ENCODE measurements at places on chromosomes 2 and 18.

GRCh38 chr2:127406454-127406853 lies 11.8 kb upstream of the PROC start:
- DNase-seq, result no peak

DNA sequence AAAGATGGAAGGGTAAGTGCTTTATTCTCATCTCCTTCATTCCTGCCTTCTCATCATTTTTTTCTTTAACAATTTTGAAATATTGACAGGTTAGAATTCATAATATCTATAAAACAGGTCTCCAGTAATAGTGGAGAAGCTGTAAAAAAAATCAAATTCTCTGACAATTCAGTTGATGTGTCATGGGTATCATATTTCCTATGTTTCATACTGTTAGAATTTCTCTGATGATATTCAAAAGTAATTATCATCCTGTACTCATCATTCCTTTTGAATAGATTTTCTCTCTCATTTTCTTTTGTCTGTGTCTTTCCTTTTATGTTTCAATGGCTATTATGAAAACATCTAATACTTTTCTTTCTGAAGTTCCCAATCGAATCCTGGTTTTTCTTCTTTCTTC lies 97.7 kb downstream of the CPS1 start:
- no peak for DNase-seq

GRCh38 chr2:109217362-109218086 lies 88.5 kb downstream of the SH3RF3 start:
- peak; percentile 11 for DNase-seq

GRCh38 chr2:169493360-169493759 lies 14.1 kb downstream of the BBS5 start:
- no peak for DNase-seq

DNA sequence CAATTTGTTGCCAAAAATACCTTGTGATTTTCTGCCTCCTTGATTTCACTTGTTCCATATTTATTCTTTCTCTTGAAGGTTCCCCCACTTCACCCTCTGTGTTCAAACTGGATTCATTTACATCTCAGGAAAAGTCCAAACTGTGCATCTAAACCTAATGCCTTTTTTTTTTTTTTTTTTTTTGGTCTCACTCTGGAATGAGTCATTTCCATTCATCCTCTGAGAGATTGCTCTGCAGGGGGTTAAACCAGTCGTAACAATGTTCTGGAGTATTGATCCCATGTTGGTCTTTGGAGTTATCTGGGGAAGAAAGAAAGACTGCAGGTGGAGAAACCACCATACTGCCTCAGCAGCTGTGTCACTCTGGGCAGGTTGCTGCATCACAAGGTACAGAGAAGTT lies 119.7 kb downstream of the TACR1 start:
- no peak for DNase-seq

DNA sequence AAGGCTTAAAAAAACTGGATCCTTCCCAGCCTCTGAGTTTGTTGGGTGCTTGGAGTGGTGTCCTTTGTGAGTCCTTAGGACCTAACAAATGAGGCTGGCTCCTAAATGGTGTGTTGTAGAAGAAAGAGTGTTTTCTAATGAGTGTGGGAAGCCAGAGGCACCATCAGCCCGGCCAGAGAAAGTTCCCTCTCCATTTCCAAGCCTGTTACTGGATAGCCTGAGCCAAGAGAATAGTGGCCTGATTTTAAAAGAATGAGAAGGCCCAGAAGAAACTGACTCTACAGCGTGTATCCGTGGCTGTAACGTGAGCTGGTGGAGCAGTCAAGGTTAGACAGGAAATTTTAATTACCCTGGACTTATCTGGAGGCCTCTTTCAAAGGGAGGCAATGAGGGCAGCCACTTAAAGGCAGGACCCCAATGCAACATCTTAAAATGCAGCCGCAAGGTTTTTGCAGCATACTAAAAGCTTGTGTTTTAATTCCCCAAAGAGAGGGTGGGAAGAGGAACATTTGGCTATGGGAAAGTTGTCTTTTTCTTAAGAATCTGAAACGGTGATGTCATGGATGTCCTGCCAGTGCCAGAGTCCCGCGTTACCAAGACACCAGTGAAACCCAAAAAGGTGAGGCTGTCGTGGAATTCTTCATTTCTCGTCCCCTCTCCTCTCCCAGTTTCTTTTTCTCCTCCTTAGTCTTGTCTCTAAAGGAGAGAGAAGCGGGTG lies 4.6 kb downstream of the EFHD1 start:
- peak; percentile 5 for DNase-seq

- no peak for DNase-seq
Observed at GRCh38 chr2:205053827-205054410, 508.6 kb downstream of the PARD3B start.

DNA sequence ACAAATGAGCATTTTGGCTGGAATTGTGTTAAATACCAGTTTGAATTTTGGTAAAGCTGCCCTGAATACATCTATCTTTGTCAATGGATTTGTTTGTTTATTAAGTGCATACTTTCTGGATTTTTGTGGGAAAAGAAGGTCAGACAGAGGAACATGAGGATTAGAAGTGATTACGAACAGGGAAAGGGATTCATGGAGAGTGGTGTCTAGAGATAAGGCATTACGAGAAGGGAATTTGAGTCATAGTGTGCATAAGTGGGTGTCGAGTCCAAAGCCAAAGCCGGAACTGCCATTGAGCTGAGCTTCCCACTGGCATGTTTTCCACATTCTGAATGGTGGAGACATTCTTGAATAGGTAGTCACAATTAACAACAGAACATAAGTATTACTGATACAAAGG lies 68.9 kb upstream of the EFEMP1 start:
- no peak for DNase-seq

DNA sequence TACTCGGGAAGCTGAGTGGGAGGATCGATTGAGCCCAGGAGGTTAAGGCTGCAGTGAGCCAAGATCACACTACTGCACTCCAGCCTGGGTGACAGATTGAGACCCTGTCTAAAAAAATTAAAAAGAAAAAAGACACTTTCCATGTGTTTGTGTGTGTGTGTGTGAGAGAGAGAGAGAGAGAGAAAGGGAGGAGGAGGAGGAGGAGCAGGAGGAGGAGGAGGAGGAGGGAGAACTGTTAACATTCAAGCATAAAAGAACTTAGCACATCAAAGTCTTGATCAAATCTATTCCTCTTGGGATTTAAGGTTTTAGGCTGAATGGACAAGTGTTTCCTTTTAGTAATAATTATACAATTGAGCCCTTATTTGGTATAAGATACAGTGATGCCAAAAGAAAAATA lies 75.5 kb downstream of the SPOPL start:
- no peak for DNase-seq

GRCh38 chr2:69196327-69197117 lies 183.5 kb downstream of the ANTXR1 start:
- DNase-seq, result no peak

DNA sequence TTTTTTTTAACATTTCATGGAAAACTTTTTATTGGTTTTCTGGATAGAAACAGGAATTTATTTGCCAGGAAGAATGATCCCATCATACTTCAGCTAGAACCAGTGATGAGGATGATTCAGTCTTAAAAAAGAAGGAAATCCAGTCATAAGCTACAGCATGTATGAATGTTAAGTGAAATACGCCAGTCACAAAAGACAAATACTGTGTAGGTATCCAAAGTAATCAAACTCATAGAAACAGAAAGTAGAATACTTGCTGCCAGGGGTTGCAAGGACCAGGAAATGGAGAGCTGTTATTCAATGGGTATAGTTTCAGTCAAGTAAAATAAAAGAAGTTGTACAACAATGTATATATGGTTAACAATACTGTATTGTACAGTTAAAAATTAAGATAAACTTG lies 21.3 kb downstream of the PSME4 start:
- no peak for DNase-seq

- DNase-seq, result no peak
Observed at GRCh38 chr2:104858006-104858978, 4.4 kb downstream of the POU3F3 start.

DNA sequence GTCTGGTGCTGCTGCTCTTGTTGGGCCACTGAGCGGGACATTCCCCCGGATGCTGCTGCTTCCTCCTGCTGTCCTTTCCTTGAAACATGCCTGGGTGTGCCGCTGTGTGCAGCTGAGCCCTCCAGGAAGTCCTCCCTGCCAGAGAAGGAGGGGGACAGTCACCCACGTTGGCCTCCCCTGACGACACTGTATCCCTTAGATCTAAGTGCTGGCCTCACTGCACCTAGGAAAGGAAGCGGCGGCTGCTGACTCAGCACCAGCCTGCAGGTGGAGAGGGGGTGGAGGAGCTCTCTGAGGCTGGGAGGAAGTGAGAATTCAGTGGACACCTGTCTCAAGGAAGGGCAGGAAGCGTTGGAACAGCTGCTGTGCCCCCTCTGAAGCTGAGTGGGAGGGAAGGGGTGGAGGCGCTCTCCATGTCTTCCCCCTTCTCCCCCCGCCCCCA lies 239.8 kb downstream of the HAUS1 start:
- no peak for DNase-seq

DNA sequence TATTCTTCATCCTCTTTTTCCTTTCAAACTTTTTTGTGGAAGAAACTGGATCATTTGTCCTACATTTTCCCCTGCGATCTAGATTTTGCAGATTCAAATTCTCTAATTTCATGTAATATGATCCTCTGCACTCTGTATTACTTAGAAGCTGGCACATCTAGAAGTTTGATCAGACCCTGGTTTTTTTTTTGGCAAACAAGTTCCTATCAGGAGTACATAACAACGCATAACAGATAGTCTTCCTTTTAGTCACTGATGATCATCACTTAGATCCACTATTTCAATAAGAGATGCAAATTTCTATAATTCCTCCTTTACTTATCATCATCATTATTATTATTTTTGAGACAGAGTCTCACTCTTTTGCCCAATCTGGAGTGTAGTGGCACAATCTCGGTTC lies 117.1 kb downstream of the CDH2 start:
- DNase-seq, result no peak

DNA sequence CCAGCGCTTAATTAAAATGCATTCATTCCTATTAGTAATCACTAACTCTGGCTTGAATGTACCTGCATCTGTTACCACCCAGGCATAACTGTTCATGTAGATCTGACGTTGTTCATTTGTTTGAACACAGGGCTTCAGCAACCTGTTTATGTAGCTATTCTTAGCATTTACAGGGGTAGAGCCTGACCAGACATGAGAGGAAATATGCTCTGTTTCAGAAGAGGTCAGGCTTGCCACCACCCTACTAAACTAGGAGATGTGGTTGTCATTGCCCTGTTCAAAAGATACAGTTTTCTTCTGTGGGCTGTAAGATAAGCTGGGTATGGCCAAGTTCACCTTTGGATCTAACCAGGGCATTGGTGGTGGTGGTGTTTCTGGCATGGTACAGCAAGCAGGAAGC lies 8.8 kb downstream of the MGAT5 start:
- no peak for DNase-seq

- DNase-seq, result no peak
Observed at GRCh38 chr2:3038636-3039035, 339.0 kb downstream of the EIPR1 start.

DNA sequence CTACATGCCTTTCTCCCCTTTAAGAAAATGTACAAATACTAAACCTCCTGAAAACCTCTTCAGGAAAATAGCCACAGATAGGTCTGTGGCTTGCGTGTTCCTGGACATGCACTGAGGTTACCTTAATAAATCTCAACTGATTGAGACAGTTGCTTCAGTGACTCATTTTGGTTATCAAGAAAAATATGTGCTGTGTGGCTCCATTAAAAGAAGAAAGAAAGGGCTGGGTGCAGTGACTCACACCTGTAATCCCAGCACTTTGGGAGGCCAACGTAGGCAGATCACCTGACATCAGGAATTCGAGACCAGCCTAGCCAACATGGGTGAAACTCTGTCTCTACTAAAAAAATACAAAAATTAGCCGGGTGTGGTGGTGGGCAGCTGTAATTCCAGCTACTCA lies 27.1 kb downstream of the CREG2 start:
- DNase-seq, result no peak

DNA sequence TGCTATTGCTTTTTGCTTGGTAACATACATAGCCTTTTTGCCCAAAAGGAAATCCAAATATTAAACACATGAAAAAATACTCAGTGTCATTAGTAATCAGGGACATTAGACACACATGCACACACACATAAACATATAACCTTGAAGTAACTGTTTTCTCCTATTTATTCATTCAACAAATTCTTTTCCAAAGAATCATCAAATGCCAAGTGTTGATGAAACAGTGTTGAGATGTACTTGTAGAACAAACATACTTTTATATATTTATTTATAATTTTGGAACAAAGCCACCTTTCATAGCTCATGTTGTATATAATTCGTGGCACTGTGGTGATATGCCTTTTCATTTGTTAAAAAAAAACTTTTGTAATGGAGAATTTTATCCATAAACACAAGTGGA lies 81.0 kb downstream of the APLF start:
- no peak for DNase-seq

- no peak for DNase-seq
Observed at GRCh38 chr2:63399156-63399555, 189.1 kb downstream of the WDPCP start.

DNA sequence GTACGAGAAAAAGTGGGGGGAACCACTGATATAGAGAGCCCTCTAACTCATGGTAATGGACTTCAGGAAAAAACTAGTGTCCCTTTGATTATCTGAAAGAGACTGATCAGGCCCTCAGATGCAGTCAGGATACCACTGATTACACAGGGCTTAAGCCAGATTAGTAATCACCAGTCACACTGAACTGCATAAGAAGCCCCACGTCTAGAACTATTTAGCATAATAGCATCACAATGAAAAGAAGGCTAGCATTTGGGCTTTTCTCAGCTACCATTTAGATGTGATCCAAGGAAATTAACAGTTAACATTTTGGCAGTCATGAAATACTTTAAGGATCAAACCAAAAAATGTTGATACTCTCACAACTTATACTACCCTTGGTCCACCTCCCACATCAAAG lies 813.1 kb upstream of the POU3F3 start:
- DNase-seq, result no peak

DNA sequence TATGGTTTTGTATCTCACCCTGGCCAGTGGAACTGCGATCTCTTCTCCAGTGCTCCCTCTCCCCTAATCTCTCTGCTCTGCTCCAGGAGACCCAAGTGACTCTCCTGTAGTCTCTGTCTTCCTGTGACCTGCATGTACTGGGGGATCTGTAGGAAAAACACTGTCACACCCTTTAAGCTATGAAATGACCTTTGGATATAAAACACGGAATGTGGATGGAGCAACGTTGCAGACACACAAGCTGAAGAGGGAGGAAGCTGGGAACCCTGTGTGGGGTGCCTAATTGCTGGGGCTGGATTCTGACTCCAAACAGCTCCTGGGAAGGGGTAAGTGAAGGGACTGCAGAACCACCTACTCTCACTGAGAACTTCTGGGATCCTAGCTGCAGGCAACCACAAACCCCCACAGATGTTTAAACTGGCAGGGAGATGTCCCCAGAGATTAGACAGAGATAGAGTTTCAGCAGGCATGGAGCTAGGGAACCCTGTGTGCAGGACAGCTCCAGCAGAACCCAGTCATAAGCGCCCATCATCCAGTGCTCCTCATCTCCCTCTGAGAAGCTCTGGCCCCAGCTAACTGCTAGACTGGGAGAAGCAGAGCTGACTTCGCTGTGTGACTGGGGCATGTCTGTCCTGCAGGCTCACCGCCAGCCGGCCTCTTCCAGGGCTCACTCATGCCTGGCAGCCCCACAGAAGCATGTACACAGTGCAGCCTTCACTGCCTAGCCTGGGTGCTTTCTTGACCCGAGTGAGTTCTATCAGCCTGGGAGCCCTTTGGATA lies 482.7 kb upstream of the SETBP1 start:
- DNase-seq, result no peak
